ENCODE measurements at places on chromosomes 5 and 9.

DNA sequence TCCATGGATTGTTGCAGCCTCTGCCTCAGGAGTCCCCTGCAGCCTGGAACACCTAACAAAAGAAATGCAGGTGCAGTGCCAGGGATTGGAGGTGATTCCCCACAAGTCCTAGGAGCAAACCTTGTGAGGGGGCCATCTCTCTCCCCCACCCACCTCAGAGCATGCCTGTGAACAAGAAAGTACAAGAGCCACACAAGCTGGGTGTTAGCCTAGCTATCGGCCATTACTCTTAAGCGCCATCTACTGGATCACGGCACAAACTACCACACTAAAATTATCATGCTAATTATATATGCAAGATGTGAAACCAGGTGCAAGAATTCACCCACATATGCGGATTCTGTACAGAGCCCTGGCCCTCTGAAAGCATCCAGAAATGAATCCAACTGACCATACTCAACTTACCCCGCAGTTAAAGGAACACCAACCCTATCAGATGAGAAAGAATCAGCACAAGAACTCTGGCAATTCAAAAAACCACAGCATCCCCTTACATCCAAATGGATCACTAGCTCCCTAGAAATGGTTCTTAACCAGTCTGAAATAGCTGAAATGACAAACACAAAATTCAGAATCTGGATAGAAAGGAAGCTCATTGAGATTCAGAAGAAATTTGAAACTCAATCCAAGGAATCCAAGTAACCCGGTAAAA is 16.5 kb upstream of the PRSS3 start:
- DNase-seq, result peak; percentile 56

- DNase-seq, result no peak
These were observed 3.2 kb downstream of the TERT start for GRCh38 chr5:1291611-1292080.

GRCh38 chr9:106060885-106061284 is 366.5 kb downstream of the TMEM38B start:
- no peak for DNase-seq

- no peak for DNase-seq
These were observed 9.0 kb downstream of the RALGDS start for GRCh38 chr9:133111808-133112662.

DNA sequence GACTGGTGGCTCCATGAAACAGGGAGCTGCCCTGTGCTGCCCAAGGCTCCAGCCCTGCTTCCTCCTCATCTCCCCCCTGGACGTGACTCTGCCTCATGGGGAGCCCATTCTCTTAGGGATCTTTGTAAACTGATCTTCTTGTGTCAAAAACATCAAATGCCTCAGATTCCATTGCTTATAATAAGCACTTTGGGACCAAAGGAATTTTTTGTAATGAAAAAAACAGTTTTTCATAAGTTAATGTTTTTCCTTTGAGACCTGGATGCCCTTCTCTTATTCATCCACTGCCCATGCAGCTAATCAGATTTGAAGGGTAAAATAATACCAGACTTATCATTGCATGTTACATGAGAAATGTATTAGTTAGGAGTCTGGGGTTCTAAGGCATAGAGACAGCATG is 41.7 kb downstream of the PALM2AKAP2 start:
- no peak for DNase-seq

- DNase-seq, result no peak
These were observed 33.6 kb upstream of the TRIM32 start for GRCh38 chr9:116653348-116654058.

DNA sequence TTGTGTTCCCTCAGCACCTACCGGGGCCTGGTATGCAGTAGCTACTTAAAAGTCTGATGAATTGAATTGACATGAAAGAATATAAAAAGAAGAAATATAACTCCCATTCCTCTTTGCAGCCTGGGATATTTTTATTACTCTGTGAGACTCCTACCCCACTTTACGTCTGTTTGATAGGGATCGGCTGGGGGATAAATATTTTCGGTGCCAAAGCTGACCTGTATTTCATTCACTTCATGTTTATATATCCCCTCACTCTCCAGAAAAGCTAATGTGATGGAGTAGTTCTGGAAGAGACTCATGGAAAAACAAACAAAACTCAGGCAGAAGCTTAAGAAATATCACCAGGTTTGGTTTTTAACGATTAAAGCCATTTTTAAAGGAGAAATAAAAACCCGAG is 108.2 kb upstream of the TBC1D2 start:
- no peak for DNase-seq

- no peak for DNase-seq
These were observed 1.8 kb downstream of the ARRDC1 start for GRCh38 chr9:137607141-137607857.

DNA sequence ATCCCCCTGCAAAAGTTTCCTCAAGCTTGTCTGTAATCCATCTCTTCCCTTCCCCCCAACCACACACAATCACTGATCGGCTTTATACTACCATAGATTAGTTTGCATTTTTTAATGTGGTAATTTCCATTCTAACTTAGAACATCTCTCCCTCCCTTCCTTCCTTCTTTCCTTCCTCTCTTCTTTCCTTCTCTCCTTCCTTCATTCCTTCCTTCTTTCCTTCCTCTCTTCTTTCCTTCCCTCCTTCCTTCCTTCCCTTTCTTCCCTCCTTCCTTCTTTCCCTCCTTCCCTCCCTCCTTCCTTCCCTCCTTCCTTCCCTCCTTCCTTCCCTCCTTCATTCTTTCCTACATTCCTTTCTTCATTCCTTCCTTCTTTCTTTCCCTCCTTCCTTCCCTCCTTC is 166.2 kb upstream of the MSX2 start:
- no peak for DNase-seq

- DNase-seq, result peak; percentile 48
These were observed 859 bp downstream of the CSNK1G3 start for GRCh38 chr5:123512611-123513461.

DNA sequence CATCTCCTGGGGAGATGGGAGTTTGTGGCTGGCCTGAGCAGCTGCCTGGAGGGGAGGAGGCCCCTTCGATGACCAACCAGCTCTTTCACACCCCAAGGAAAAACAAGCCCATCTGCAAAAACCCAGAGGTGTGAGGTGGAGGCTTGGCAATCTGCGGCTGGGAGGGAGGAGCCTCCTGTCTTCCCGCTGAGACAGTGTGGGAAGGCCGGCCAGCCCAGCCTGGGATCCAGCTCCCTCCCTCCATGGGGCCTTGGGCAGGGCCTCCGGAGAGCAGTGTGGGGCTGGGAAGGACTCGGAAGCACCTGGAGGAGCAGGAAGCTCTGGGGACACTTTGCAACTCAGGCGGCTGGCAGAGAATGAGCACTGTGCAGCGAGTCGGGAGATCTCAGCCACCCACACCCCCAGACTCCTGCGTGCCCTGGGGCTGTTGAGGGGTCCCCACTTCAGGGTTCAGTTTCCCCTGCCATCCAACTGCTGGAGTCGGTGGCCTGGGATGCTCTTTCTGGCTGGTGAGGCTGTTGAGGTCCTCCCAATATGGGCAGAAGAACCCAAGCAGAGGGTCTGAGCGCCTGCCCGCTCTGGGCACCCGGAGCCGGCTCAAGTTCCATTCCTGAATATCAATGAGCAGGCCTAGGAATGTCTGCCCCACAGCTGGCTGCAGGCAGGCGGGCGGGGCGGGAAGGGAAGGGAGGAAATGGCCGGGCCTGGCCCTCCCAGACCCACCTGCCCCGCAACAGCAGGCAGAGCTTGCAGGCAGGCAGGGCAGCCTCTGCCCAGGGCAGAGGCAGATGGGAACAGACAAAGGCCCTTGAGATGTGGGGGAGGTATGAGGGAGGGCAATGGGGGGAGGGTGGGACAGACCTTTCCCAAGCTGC is 101.1 kb downstream of the FGF18 start:
- DNase-seq, result peak; percentile 34

DNA sequence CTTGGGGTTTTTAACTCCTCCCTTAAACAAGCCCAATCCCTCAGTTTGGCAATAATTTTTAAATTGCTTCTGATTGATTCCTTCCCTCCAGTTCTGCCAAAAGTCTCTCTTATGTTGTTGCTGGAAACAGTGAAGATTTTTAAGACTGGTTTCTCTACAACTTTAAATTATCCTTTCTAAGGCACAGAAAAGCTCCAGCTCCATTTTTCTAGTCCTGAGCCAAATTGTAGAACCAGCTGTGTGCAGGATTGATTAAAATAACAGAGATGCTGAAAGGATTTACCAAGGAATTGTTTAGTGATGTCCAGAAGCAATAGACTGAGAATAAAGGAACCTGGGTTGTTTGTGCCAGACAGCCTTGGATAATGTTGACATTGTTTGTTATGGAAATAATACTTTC is 111.3 kb downstream of the NUDT12 start:
- no peak for DNase-seq

GRCh38 chr5:62306323-62306895 is 403 bp downstream of the KIF2A start:
- no peak for DNase-seq

GRCh38 chr9:93181672-93182435 is 2.1 kb upstream of the WNK2 start:
- DNase-seq, result no peak

DNA sequence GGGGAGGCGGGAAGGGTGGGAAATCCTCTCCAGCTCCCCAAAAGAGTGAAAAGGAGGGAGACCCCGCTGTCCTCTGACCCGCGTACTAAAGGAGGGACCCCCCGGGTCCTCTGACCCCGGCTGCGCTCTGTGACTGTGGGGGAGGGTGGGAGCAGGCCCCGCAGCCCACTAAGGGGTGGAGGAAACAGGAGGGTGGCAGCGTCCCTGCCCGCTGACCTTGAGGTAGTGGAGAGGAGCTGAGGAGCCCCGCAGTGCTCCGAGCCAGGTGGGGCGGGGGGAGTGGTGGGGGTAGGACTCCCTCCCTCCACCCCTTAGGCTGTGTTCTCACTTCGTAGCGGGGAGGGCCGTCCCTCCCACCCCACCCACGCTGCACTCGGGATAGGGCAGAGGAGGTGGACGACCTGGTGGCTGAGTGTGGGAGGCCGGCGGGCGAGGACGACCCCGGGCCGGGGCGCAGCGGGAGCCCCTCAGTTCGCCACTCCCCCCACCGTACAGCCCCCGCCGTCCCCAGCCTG is 449 bp upstream of the ADCY2 start:
- no peak for DNase-seq

DNA sequence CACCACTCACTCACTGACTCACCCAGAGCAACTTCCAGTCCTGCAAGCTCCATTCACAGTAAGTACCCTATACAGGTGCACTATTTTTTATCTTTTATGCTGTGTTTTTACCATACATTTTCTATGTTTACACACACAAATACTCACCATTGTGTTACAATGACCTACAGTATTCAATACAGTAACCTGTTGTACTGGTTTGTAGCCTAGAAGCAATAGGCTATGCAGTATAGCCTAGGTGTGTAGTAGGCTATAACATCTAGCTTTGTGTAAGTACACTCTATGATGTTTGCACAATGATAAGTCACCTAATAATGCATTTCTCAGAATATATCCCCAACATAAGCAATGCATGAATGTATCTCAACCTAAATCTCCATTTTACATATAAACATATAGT is 541.1 kb downstream of the NR2F1-AS1 start:
- DNase-seq, result no peak

DNA sequence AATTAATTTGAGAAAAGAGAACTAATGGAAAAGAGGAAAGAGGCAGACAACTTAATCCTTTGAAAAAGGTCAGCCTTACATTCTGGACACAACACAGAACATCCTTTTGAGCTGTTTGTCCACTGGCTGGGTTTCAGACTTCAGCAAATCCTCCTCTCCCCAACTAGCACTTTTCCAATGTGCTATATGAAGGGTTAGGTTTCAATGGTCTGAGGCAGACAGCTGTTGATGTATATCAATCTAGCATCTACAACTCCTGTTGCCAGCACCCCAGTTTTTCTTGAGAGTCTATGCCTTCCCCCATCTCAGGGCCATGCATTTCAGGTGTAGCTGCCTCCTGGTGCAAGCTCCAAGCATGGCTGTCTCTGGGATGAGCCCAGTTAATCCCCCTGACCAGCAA is 174.2 kb downstream of the TRIM32 start:
- no peak for DNase-seq

DNA sequence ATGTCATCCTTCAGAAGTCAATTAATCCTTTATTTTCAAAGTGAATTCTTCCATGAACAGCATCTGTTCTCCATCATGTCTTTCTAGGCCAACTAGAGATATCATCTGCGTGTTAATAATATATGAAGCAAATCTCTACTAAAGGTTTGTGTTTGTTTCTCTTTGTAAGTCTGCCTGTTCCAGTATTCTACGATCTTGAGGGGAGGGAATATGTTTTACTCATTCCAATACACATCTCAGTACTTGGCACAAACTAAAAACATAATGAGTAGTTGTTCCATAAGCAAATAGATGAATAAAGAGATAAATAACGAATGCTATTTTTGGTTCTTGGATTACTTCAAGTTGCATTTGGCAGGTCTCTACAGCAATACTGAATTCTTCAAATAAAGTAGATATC is 470.7 kb upstream of the GRIN3A start:
- no peak for DNase-seq

- no peak for DNase-seq
These were observed 10.3 kb downstream of the SEMA6A start for GRCh38 chr5:116564312-116564711.

GRCh38 chr5:96790961-96791504 is 16.7 kb downstream of the ERAP1 start:
- peak; percentile 52 for DNase-seq

DNA sequence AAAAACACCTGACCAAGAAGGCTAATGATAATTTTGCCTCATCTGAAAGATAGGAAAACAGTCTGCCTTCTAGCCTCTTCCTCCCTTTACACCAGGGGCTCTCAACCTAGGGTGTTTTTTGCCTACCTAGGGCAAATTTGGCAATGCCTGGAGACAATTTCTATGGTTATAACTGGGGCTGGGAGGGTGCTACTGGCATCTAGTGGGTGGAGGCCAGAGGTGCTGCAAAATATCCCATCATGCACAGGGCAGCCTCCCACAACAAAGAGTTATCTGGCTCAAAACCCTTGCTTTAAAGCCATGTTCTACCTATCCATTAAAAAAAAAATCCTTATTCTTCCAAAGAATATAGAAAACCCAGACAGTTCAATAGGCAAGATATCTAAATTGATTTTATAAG is 45.0 kb upstream of the NR3C1 start:
- peak; percentile 13 for DNase-seq

- DNase-seq, result peak; percentile 92
These were observed 19.0 kb downstream of the TMEM8B start for GRCh38 chr9:35847792-35848572.

DNA sequence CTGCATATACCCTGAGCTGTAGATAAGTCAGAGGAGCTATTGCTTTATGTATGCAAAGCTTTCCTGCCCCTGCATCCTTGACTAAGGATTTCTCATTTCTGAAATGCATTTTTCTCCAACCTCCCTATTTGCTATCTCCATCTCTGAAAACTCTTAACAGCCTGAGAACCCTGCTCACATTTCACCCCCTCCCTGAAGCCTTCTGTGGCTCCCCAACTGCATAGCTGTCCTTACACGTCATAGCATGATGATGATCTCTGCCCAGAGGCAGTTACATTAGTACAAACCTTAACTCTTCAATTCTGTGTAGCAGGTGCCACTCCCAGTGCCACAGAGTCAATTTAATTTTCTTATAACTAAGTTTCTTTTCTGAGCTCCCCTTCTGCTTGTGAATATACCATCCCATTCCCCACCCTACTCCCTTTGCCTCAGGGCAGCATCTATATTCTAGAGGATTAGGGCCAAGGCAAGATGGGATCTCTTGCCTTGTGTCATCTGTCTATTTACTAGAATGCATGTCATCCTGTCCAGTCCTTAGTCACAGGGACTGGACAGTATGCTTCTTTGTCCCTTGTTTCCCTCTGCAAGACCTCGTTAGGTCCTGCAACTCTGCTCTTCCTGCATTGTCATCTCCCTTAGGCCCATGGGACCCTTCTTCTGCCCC is 149.7 kb upstream of the SPRY4 start:
- no peak for DNase-seq

Data from HT1080 (cell line).